Stomach (tissue), 19 donors: ENCODE measurements at places on chromosomes 12 and 14.

GRCh38 chr12:132523576-132524331 is 33.8 kb downstream of the FBRSL1 start:
- DNase-seq: peak; percentile 79

GRCh38 chr12:73902260-73902659 is 635.4 kb upstream of the ATXN7L3B start:
- no peak for DNase-seq

- peak; percentile 83 for DNase-seq
Measured at GRCh38 chr12:52370926-52371608, 3.8 kb upstream of the KRT85 start.

GRCh38 chr12:24711056-24712008 is 237.6 kb downstream of the BCAT1 start:
- no peak for DNase-seq

DNA sequence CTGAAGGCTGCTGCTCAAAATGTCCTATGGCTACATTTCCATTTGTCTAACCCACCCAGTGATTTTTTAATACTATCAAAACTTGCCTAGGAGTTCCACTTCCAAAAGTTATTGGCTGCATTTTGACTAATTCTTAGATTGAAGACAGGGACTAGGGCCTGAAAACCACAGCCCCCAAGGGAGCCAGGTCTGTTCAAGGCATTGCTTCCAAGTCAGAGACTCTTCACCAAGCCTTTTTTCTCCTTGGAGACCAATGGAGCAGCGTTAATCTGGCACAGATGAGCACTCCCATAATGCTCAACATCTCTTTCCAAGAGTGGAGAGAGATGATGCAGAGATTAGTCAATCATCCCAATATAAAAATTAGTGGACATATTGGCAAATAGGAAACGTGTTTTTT is 112.5 kb upstream of the HIF1A start:
- no peak for DNase-seq

GRCh38 chr14:99759546-99759925 is 33.7 kb upstream of the EML1 start:
- DNase-seq: no peak

DNA sequence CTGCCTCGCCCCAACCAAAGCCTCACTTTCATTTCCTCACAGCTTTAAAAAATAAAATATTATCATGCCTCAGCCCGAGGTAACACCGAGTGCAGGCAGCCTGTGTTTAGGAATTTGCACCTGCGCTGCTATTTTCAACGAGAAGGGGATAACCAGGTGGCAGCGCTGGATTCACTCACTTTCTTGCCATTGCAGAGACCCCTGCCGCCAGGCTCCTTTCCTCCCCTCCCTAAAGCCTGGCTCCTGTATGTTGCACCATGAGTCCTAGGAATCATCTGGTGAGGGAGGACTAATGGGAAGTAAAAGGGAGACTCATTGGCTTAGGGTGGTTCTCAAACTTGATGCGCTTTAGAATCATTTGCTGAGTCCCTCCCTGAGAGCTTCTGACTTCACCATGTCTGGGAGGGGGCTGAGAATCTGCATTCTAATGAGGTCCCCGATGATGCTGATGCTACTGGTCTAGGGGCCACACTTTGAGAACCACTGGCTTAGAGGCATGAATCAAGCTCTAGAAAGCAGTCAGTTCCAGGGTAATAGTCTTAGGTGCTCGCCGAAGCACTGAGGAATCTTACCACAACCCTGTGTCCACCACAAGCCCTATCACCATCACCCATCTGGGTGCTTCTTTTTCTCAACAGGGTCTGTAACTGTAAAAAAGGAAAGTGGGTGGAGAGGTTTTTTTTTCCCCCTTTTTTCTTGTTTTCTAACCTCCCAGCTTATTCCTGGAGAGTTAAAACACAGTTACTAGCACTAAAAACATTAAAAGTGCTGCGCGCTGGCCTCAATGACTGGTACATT is 83.8 kb downstream of the SLC38A1 start:
- no peak for DNase-seq

GRCh38 chr14:95073947-95074346 is 83.4 kb downstream of the DICER1 start:
- DNase-seq: no peak

GRCh38 chr14:89486961-89487360 is 69.9 kb upstream of the FOXN3 start:
- DNase-seq: no peak

GRCh38 chr14:100241279-100241678 is 2.3 kb downstream of the YY1 start:
- DNase-seq: no peak

GRCh38 chr14:71355324-71356201 is 448.3 kb downstream of the PCNX1 start:
- peak; percentile 53 for DNase-seq

DNA sequence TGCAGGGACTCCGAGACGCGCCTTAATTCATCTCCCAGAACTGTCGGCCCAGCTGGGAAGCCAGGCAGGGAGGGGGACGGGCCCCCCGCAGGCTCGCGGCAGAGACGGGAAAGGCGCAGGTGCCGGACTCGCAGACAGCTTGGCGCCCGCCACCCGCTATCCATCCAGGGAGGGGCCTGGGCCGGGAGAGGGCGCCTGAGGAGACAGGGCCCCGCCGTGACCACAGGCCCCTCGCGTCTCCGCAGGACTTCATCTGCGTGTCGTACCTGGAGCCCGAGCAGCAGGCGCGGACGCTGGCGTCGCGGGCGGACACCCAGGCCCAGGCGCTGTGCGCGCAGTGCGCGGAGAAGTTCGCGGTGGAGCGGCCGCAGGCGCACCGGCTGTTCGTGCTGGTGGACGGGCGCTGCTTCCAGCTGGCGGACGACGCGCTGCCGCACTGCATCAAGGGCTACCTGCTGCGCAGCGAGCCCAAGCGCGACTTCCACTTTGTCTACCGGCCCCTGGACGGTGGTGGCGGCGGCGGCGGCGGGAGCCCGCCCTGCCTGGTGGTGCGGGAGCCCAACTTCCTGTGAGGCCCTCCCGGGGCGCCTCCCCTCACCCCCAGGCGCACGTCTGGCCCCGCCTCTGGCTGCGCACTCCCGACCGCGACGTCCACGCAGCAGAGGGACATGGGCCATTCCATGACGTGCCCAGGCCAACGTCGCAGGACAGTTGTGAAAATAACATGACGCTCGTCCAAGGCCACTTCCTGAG is 60.6 kb downstream of the LGMN start:
- peak; percentile 80 for DNase-seq

DNA sequence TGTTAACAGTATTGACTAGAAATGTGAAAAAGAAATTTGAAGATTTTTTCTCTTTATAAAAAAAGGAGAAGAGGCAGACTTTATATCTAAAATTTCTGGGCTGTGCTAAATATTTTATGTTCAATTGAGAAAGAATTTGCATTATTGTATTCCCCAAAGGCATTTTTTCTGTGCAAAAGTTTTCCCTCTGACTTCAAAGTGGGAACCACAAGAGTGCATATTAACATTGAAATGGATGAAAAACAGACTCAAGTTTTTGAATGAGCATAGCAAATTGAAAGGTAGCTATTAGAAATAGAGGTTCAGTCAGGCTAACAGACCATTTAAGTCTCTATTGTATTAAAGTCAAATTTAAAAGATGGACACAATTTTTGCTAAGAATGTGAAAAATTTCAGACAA is 95.2 kb downstream of the RASSF9 start:
- DNase-seq: no peak

- no peak for DNase-seq
Measured at GRCh38 chr14:55645145-55645544, 65.1 kb downstream of the KTN1 start.

GRCh38 chr14:29558516-29558915 is 369.1 kb downstream of the PRKD1 start:
- no peak for DNase-seq

GRCh38 chr14:103423050-103423461 is 37.8 kb downstream of the MARK3 start:
- DNase-seq: no peak

DNA sequence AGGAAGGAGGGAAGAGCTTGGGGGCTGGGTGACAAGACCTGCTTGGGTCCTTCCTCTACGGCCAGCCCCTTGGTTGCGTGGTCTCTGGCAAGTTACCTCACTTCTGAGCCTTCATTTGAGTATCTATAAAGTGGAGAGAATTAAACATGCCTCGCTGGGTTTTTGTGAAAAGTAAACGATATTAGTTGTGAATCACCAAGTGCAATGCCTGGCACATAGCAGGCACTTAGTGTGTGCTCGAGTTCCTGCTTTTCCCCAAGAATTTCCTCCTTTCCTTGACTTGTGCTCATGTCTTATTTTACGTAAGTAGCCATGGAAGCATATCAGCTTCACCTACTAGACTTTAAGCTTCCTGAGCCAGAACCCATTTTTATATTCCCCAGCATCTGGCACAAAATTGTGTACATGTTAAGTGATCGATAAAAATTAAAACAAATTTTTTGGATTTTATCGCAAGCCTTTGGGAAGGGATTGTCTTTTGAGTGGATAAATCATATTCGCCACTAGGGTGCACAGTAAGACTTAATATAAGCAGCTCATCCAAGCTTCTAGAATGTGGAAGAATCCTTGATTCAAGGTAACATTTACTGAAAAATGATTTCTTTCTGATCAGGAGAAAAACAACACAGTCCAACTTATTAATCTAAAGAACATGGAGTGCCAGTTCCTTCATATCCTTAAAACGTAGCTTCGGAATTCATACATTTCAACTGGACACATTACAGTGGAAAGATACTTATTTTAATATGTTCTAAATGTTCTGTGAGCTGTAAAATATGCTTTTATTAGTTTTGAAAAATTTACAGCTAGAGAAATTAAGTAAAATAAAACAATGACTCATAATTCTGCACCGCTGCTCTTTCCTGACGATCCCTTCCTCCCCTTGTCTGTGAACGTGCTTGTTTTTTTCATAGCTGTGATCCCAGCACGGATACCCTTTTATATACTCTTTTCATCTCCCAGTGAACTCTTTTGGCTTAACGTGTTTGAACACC is 62.0 kb downstream of the SLC25A47 start:
- peak; percentile 74 for DNase-seq

DNA sequence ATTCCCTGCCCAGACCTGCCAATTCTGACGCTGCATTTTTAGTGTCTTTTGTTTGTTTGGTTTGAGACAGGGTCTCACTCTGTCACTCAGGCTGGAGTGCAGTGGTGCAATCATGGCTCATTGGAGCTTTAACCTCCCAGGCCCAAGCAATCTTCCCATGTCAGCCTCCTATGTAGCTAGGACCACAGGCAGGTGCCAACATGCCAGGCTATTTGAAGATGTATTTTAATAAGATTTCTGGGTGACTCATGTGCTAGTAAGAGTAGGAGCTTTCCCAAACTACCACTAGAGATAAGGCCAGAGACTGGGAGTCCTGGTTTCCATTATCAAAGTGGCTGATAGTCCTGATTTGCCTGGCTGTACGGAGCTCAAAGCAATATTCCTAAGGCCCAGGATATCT is 693.3 kb downstream of the MED13L start:
- no peak for DNase-seq

DNA sequence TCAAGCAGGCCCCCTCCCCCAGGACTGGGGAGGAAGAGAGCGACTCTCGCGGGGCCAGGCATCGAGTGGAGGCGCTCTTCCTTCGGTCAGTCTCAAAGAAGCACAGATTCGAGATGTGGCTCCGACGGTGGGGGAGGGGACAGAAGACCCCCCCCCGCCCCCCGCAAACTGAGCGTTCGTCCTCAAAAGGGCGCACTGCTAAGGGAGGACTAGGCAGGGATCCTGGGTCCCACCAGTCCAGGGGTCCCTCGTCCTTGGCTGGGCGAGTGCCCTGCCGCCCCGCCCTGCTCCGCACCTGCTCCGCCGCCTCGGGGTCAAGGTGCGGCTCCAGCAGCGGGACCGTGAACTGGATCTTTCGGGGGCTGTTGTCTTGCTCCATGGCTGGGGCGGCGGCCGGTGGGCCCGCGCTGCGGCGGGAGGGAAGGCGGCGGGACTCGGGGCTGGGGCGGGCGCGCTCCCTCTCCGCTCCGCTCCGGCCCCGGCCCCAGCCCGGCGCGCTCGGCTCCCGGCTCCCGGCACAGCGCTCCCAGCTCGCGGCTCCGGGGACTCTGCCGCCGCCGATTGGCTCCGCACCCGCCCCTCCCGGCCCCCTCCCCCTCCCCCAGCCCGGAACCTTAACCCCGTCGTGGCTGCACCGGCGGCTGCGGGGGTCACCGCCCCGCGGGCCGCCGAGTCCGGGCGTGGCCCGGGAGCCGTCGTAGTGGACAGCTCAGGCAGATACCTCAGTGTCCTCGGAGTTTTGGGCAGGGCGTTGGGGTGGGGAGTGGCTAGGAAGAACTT is at the start of gene PPP1R1A:
PPP1R1A (minus strand) TSS at position 550 of the 780 bp plus-strand sequence; CDS start at position 379, 171 bp downstream.
- peak; percentile 71 for DNase-seq

- no peak for DNase-seq
Measured at GRCh38 chr14:94364964-94365363, 23.4 kb downstream of the SERPINA1 start.

DNA sequence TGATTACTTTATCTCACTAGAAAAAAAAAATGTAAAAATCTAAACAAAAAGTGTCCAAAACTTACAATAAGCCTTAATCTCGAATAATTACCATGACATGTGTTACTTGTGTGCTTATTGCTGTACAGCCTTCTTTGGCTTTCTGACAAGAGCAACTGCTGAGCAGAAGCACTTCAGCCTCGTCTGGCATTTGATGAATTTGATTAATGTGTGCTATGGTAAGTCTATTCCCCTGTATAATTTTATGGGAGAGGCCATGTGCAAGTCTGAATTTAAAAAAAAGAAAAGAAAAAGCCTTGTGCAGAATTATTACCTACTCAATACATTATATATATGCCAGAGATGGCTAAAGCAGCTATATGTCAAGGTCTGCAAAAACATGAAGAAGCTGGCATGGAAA is 113.9 kb downstream of the AEBP2 start:
- no peak for DNase-seq

DNA sequence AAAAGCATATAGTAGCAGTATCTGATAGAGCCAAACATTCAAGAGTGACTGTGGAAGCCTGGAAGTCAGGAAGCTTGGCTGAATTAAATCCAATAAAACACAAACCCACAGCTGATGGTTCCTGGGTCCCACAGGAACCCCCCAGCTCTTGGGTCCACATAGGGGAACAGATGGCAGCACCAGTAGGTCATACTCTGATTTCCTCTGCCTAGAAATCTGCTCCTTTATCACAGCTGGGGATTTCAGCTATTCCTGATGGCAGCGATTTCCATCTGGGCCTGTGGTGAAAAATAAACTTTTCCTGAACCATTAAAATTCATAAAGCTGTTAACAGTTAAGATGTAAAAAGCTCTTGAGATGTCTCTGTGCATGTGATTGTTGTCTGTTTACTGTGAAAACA is 202.0 kb upstream of the FRMD6 start:
- no peak for DNase-seq

GRCh38 chr12:79689061-79689476 is 1.7 kb downstream of the PAWR start:
- DNase-seq: no peak

- peak; percentile 70 for DNase-seq
Measured at GRCh38 chr12:53989227-53990113, 4.5 kb downstream of the HOXC10 start.

DNA sequence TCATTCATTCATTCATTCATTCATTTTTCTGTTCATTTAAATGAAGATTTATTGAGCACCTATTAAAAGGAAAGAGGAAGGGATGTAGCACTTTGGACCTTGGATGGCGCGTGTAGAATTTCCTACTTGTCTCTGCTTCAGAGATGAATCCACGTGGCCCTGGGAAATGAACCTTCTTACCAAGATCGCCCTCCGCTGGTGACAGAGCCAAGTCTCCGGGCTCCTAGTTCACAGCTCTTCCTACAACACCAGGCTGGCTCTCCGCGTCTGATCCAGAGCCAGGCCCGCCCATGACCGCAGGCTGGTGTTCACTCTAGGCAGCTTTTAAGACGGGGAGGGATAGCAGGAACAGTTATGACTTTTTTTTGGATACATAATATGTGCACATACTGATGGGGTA is 70.9 kb upstream of the PIWIL1 start:
- DNase-seq: no peak
